ENCODE measurements at places on chromosomes 6 and 20.

GRCh38 chr6:138089325-138089724 lies 17.9 kb downstream of the PERP start:
- DNase-seq, result no peak

GRCh38 chr6:56742122-56742791 lies 99.6 kb upstream of the DST start:
- DNase-seq, result no peak

DNA sequence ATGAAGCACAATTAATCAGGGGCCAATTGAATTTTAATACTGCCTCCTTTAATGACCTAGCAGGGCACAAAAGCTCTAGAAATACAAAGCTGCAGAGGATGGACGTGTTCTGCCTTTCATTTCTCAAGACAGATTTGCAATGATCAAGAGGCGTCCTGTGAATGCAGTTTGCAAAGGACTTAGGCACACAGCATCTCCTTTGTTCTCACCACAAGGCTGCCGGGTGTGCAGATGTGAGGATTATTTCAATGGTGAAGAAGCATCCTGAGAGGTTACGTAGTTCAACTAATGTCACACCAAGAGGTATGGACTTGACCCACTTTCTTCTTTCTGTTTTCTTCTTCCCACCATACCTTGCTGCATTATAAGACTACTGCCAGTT lies 42.9 kb upstream of the SPTLC3 start:
- DNase-seq, result no peak

DNA sequence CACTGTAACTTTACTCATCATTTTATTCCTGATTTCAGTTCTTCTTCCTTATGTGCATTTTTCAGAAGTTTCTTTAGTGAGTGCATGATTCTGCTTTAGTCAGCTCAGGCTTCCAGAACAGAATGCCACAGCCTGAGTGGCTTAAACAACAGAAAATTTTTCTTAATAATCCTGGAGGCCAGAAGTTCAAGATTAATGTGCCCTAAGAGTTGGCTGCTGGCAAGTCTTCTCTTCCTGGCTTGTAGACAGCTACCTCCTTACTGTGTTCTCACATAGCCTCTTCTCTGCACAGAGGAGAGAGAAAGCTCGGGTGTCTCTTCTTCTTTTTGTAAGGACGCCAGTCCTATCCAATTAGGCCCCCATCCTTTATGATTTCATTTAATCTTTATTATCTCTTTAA lies 443.1 kb upstream of the RGS17 start:
- DNase-seq, result no peak

DNA sequence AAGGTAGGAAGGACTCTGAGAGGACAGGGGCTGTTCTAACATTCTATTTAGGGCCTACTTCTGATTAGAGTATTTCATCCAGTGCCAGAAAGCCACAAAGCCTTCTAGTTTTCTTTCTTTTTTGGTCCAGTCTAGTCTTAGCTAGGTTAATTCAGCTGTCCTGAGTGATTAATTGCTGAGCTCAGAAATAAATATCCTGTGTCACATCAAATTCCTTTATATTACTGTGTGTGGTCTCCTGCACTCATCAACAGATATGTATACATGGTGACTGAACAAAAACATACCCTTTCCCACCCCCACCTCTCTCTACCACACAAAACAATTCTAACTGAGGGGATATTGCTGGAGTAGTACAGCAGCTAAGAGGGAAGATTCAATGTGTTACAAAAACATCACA lies 601.5 kb upstream of the NRSN1 start:
- DNase-seq, result no peak

- no peak for DNase-seq
These were observed 22.1 kb upstream of the TINAG start for GRCh38 chr6:54286141-54286540.

DNA sequence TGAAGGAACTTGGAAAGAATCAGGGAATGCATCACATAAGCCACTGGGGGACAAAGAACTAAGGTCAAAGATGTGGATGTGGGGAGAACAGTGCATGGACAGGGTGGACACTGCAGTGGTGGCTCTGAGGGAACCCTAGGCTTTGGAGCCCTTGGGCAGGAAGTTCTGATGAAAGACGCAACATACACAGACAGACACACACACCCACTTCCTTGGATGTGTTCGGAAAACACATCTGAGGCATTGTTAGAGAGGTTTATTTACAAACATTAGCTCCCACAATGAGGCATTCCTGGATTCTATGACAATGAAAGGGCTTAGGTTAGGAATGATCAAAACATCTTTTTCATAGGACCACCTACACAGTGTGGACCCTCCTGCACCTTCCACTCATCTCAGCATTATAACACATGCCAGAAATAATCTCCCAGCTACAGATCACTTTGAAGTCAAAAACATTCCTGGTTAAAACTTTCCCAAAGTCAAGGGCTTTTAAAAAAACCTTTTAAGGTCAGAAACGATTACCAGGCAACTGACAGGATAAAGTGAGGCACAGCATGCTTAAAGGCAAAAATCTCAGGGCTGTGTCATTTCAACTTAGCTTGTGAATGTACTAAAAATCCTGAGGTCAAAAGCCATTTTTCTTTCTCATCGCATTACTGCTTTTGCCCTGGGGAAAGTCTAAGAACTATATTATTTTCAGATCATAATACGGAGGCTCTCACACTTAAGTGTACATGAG lies 6.4 kb upstream of the METTL24 start:
- no peak for DNase-seq

DNA sequence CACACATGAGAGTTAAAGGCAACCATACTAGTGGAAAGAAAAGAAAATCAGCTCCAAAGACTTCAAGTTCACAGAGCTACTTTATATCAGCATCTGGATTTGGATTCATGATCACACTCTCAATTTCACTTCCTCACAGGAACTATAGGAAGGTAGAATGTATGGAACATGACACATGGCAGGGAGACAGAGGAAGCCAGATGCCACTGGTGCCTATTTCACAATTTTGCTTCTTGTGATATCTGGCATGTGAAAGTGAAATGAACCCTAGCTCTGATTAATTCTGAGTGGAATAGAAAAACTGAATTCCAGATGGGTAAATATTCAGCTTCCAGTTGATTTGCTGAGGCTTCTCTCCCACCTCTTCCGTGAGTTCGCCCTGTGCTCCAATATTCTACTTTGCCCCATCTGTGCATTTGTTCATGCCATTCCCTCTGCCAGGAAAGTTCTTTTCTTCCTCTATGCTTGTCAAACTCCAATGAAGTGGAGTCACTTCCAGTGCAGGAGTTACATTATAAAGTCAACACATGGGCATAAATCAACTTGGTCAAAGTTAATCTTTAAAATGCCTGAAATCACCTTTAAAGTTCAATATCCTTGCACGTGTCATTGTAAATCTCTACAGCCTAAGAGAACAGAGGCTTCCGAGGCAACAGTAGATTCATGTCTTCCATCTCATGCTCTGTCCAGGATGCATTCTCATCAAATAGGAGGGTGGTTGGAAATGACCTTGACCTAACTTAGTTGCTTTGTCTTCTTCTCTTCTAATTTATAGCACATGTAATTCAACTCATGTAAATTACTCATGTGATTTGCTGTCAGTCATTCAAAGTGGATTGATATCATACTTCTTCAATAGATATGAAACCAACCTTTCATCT lies 275.3 kb downstream of the HIVEP2 start:
- no peak for DNase-seq

GRCh38 chr6:126258150-126258549 lies 81.8 kb upstream of the CENPW start:
- no peak for DNase-seq

GRCh38 chr6:136517002-136517401 lies 33.2 kb downstream of the MAP7 start:
- no peak for DNase-seq

- no peak for DNase-seq
These were observed 25.1 kb upstream of the FBXO30 start for GRCh38 chr6:145839653-145840052.

- no peak for DNase-seq
These were observed 73.8 kb upstream of the SCP2D1 start for GRCh38 chr20:18739751-18740166.

GRCh38 chr6:4059115-4059777 lies 19.7 kb downstream of the FAM217A start:
- DNase-seq, result no peak

DNA sequence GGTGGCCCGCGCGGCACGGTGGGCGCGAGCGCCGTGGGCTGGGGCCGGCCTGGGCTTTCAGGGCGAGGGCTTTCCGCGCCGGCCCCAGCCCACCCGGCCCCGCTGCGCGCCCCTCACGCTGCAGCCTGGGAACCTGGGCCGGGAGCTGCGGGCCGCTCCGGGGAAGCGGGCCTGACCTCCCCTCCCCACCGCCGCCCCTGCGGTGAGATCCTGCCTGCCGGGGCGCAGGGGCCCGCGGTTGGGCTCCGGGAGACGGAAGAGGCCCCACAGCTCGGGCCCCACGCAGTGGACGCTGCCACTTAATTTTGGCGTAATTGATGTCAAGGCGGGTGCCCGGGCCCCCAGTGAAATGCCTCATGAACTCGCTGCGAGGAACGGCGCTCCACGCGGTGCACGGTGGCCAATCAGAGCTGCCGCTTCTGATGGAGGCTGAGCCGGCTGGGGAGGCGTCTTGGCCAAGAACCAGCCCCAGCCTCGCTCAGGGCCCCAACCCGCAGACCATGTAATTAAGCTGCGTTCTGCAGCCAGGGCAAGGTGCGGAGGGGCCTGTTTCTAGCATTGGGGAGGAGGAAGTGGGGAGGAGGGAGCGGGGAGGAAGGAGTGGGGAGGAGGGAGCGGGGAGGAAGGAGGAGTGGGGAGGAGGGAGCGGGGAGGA lies 96.1 kb upstream of the BHLHE23 start:
- peak; percentile 21 for DNase-seq

- no peak for DNase-seq
These were observed 82.6 kb upstream of the DST start for GRCh38 chr6:56725254-56725653.

DNA sequence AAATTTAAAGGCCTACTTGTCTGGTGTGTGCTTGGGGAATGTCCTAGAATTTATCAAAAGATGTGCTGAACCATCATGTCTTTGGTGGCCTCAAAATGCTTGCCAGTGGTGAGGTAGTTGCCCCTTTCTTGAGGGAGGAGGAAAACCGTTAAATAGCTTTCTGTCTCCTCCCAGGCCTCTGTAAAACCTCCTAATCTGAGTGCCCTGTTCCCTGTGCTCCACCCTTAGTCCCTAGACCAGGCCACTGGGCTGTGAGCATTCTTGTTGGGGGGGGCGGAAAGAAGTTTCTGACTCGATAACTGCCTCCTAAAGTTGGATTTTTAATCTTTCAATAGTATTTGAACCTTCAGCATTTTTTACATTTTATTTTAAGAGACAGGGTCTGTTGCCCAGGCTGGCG lies 23.1 kb downstream of the JARID2 start:
- no peak for DNase-seq

DNA sequence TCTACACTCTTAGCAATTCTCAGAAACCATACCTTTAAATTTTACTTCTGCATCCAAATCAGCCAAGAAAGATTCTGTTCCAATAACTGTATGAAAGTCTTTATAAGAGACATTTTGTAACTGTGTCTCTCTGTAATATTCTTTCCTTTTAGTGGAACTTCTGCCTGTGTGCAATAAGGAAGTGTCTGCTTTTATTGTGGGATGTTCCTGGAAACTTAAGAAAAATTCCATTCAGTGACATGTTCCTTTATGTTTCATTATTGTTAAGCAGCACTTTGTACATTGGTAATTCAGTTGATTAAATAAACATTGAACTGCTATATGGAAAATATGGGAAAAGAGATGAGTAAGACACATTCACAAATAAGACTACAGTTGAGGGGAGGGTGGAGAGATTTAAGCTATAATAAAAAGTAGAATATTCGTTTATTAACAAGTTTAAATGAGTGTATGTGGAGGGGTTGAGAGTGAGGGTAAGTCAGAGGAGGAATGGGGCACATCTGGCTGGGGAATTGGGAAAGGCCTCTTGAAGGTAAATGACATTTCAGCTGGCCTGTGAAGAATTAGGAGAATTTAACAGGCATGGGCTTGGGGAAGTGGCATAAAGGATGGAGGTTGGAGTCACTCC lies 11.9 kb downstream of the NUS1 start:
- no peak for DNase-seq

DNA sequence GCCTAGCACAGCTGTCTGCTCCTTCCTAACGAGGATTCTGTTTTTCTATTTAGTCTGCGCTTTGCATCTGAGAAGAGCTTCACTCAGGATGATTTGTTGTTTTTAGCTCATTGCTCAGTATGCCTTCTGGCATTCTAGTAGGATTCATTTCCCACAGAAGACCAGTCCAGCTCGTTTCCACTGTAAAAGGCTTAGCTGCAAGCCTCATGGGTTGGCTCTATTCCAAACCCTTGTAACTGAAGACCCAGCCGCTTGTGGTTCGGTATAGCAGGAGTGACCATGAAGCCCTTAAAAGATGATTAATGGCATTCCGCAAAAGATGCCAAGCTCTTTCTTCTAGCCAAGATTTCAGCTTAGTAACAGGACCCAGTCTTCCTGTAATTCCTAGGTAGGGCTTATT lies 7.2 kb downstream of the ADGRF1 start:
- DNase-seq, result no peak

DNA sequence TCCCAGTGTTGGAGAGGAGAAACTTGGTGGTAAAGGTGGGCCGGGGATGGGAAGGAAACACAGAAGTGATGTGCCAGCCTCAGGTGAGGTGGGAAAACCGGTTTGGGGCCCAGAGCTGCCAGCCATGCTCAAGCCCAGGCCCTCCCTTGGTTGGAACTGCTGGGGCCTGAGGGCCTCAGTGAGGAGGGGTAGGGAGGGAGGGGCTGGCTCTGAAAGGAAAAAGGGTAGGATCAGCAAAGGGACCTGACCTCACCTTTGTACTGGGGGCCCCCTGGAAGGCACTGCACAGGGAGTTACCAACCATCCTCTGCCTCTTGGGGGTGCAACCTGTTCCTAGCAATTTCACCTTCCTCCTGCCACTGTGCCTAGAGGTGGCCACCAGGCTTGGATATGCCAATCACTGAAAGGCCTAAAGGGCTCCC lies 1.8 kb upstream of the SPEF1 start:
- DNase-seq, result no peak

DNA sequence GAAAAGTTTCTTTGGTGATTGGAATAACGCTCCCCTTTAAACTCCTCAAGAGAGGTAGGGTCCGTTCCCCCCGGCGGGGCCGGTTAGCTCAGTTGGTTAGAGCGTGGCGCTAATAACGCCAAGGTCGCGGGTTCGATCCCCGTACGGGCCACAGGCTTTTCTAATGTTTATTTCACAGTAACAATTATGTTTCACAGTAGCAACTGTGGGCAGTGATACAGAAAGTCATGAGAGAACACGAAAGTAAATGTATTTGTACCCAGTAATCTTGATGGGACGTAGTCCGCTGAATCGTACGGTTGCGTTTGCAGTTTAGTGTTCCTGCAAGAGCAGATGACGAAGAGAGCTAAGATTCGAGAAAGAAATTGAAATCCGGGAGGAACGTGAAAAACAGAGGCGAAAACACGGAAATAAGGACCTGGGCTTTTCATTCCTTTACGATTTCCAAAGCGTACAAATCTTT lies 505.5 kb downstream of the PRIM2 start:
- no peak for DNase-seq

- DNase-seq, result no peak
These were observed 37.6 kb downstream of the RRBP1 start for GRCh38 chr20:17644451-17644850.

All from cerebellar nuclear complex (tissue), 1 donor.